ENCODE measurements at places on chromosomes 6 and 20. TPM values are rescaled to one million over a fixed set of nuclear protein-coding genes. Genes with fewer than 3 reads are reported as not detected.
A peak's percentile ranks its signal among the peaks of the same experiment; 100 is the strongest.

DNA sequence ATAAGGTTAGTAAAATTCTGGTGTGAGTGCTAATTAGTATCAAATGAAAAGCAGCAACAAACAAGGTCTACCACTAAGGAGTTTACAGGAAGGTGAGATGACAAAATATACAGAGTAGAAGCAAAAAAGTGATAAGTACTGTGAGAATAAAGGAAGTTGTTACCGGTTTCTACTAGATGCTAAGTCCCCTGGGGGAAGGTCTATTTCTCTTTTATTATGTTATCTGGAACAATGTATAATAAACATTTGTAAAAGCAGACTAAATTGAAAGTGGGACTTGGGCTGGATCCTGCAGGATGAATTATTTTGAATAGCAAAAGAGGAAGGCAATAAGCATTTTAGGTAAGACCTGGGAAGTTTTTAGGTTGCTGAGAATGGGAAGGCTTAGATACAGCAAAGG is 158.7 kb upstream of the SLC22A16 start:
- H3K27me3 ChIP-seq: no peaks in the 10 kb centered on the region
- no peak overlapping the region for H3K27ac ChIP-seq
- H3K4me1 ChIP-seq: no peaks in the 10 kb centered on the region
- no peak overlapping the region for H3K4me3 ChIP-seq

GRCh38 chr20:32333988-32334885 is 23.9 kb upstream of the ASXL1 start:
- peak overlapping the region; percentile 51 for H3K27ac ChIP-seq
- peaks cover 9% of the 10 kb centered on the region for H3K4me1 ChIP-seq
- no peaks in the 10 kb centered on the region for H3K36me3 ChIP-seq
- H3K27me3 ChIP-seq: no peaks in the 10 kb centered on the region
- no peak for DNase-seq
- no peak overlapping the region for H3K4me3 ChIP-seq

The THEMIS gene
- 0.79 TPM for total RNA-seq

GRCh38 chr20:275791-276190 is 14.8 kb downstream of the C20orf96 start:
- H3K4me3 ChIP-seq: no peak overlapping the region
- no peaks in the 10 kb centered on the region for H3K27me3 ChIP-seq
- no peaks in the 10 kb centered on the region for H3K4me1 ChIP-seq
- no peak overlapping the region for H3K27ac ChIP-seq
- DNase-seq: no peak
- no peaks in the 10 kb centered on the region for H3K36me3 ChIP-seq

- no peaks in the 10 kb centered on the region for H3K36me3 ChIP-seq
- H3K4me3 ChIP-seq: no peak overlapping the region
- no peak overlapping the region for H3K27ac ChIP-seq
- no peak for DNase-seq
- H3K27me3 ChIP-seq: no peaks in the 10 kb centered on the region
Measured at GRCh38 chr6:701700-702479, 9.0 kb upstream of the EXOC2 start.

DNA sequence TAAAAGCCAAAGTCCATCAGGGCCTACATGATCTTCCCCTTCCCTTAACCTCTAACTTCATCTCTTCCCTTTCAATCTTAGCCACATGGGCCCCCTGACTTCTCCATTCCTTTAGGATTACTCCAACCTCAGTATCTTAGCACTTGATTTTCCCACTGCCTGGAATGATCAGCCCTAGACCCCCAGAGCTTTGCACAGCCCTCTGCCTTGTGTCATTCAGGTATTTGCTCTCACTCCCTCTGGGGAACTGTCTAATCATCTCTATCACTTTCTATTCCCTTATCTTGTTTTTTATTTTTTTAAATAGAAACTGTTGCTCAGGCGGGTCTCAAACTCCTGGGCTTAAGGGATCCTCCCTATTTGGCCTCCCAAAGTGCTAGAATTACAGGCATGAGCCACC is 13.3 kb upstream of the ZNFX1 start:
- H3K27ac ChIP-seq: no peak overlapping the region
- no peaks in the 10 kb centered on the region for H3K27me3 ChIP-seq
- DNase-seq: no peak
- H3K4me3 ChIP-seq: no peak overlapping the region

The TXLNB gene
- 1.1 TPM for total RNA-seq

DNA sequence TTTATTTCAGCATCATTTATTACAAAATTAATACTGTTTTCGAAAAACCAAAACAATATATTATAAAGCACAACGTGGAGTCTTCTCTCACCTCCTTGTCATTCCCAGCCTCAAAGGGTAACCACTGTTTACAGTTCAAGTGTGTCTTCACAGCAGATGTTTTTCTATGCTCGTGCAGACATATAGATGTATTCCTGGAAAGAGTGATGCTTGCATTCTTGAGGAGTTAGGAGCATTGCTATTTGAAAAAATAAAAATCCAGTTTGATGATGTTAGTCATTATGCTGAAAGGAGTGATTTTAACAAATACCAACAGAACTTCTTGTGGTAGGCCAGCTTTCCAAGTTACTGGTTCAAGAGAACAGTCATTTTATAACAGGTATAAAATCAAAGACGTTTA is 234.9 kb downstream of the BCKDHB start:
- no peak overlapping the region for H3K27ac ChIP-seq
- no peaks in the 10 kb centered on the region for H3K4me1 ChIP-seq
- no peak for DNase-seq
- no peaks in the 10 kb centered on the region for H3K36me3 ChIP-seq

The GPX5 gene
- not detected for total RNA-seq

DNA sequence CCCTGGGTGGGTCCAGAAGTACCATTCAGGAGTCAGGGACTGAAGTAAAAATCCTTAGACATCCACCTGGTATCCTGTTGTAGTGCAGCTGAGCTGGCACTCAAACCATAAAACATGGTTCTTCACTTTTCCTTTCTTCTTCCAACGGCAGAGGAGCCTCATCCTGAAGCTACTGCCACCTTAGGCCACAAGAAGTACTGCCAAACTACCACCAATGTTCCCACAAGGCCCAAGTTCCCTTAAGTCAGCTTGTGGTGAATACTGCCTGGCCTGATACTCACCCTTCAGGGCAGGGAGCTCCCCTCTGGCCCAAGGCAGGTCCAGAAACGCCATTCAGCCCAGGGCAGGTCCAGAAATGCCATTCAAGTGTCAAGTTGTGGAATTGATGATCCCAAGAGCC is 1053.4 kb upstream of the CITED2 start:
- no peaks in the 10 kb centered on the region for H3K27me3 ChIP-seq
- H3K4me1 ChIP-seq: no peaks in the 10 kb centered on the region
- no peak overlapping the region for H3K4me3 ChIP-seq
- DNase-seq: no peak
- no peaks in the 10 kb centered on the region for H3K36me3 ChIP-seq

DNA sequence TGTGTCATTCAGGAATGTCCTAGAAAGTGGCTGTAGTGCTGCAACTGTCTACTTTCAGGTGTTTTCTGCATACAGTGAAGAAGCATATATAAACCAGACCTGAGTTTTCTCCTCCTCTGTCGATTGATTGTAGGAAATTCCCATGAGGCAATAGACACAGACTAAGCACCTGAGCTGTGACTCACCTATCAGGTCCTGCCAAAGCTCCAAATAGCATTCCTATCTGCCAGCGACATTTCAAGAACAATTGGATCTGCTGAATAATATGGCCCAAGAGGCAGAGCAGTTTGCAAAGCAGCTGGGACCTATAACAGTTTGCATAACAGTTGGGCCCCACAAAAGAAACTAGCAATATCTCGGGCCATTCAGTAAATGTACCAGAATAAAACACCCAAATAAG is 360.4 kb downstream of the HAO1 start:
- no peaks in the 10 kb centered on the region for H3K4me1 ChIP-seq
- no peak overlapping the region for H3K27ac ChIP-seq
- no peak overlapping the region for H3K4me3 ChIP-seq
- DNase-seq: no peak

GRCh38 chr6:35299674-35300073 is 2.1 kb downstream of the DEF6 start:
- H3K27ac ChIP-seq: peak overlapping the region; percentile 90
- no peaks in the 10 kb centered on the region for H3K27me3 ChIP-seq
- peaks cover 26% of the 10 kb centered on the region for H3K36me3 ChIP-seq
- H3K4me1 ChIP-seq: peaks cover 9% of the 10 kb centered on the region

GRCh38 chr20:19890445-19891051 is 126.6 kb upstream of the NAA20 start:
- no peak overlapping the region for H3K4me3 ChIP-seq
- H3K27ac ChIP-seq: peak overlapping the region; percentile 80
- H3K36me3 ChIP-seq: peaks cover 24% of the 10 kb centered on the region
- H3K4me1 ChIP-seq: peaks cover 46% of the 10 kb centered on the region
- DNase-seq: no peak
- no peaks in the 10 kb centered on the region for H3K27me3 ChIP-seq

- DNase-seq: no peak
- no peak overlapping the region for H3K27ac ChIP-seq
- no peak overlapping the region for H3K4me3 ChIP-seq
- H3K4me1 ChIP-seq: no peaks in the 10 kb centered on the region
- no peaks in the 10 kb centered on the region for H3K27me3 ChIP-seq
- H3K36me3 ChIP-seq: no peaks in the 10 kb centered on the region
Measured at GRCh38 chr6:61100072-61100471, 1186.0 kb downstream of the KHDRBS2 start.

The TDRD6 gene
- not detected for total RNA-seq

The TFAP2D gene
- total RNA-seq: not detected

GRCh38 chr20:61099806-61100205 is 152.3 kb upstream of the CDH4 start:
- H3K4me1 ChIP-seq: no peaks in the 10 kb centered on the region
- H3K27me3 ChIP-seq: no peaks in the 10 kb centered on the region
- H3K27ac ChIP-seq: no peak overlapping the region
- no peak overlapping the region for H3K4me3 ChIP-seq
